Activated CD4-positive, alpha-beta T cell treated with anti-CD3 and anti-CD28 coated beads for 36 hours (primary cell): ENCODE measurements at places on chromosomes 11 and 22. TPM values are rescaled to one million over a fixed set of nuclear protein-coding genes. Genes with fewer than 3 reads are reported as not detected.
A peak's percentile ranks its signal among the peaks of the same experiment; 100 is the strongest.

- H3K36me3 ChIP-seq: peaks cover 7% of the 10 kb centered on the region
- H3K27me3 ChIP-seq: no peaks in the 10 kb centered on the region
- peak overlapping the region; percentile 78 for H3K27ac ChIP-seq
Measured at GRCh38 chr22:35299217-35299672, 449 bp upstream of the TOM1 start.

DNA sequence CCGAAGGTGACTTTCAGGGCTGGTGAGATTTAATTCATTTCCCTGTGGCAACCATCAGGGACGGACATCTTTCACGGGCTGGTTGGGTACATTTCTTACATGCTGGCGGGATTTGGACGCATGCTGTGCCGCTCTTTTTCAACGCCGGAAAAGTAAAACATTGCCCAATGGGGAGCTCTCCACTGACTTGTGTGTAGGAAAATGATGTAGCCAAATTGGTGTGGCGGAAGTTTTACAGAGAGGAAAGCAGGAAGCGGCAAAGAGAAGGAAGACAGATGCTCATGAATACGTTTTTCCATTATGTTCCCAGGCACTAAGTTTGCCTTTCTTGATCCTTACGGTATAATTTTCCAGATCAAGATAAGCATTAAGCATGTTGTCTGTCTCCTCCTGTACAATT lies 375.8 kb downstream of the NTM start:
- peaks cover 10% of the 10 kb centered on the region for H3K27me3 ChIP-seq
- no peaks in the 10 kb centered on the region for H3K36me3 ChIP-seq
- DNase-seq: no peak
- H3K27ac ChIP-seq: no peak overlapping the region
- no peak overlapping the region for H3K4me3 ChIP-seq

DNA sequence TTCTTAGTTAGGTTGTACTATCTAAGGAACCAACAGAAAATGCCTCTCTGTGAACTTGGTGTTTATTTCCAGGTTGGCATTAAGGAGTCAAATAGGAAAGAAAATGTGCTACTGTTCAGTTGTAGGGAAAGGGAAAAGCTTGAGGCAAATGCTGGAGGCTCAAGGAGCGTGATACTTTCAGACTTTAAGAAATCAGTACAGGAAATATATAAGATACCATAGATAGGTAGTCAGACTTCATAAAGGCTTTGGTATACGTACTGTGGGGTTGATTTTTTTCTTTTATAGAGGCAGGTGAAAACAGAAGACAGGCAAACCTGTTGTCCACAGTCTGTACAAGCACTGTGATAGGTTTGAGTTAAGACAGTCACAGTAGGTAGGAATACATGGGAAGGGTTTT lies 30.8 kb downstream of the EP300 start:
- H3K27me3 ChIP-seq: no peaks in the 10 kb centered on the region
- no peak for DNase-seq
- H3K4me1 ChIP-seq: peaks cover 26% of the 10 kb centered on the region
- peaks cover 38% of the 10 kb centered on the region for H3K36me3 ChIP-seq

DNA sequence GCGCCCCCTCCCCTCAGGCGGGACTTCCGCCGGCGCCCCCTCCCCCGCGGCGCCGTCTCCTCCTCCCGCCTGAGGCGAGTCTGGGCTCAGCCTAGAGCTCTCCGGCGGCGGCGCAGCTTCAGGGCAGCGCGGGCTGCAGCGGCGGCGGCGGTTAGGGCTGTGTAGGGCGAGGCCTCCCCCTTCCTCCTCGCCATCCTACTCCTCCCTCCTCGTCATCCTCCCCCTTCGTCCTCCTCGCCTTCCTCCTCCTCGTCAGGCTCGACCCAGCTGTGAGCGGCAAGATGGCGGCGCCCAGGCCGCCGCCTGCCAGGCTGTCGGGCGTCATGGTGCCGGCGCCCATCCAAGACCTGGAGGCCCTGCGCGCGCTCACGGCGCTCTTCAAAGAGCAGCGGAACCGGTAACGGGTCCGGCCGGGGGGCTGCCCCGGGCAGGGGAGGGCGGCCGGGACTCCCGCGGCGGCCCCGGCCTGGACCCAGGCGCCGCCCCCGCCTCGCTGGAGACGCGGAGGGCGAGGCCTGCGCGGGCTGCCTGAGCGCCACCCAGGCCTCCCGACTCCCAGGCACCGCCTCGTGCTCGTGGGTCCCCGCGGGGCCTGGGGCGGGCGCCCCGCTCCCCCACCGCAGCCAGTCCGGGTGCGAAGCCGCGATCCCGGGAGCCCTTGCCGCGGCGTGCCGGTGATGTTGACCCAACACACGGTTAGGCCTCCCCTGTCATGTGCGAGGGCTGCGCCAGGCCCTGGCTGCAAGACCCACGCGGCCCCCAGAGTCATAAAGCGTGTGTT lies at the start of gene ATXN10:
Gene ATXN10 (plus strand): TSS at position 52 of the 781 bp plus-strand sequence. CDS start 230 bp downstream, at position 282.
- DNase-seq: peak; percentile 83
- H3K36me3 ChIP-seq: peaks cover 36% of the 10 kb centered on the region
- peak within 1 kb of the TSS; percentile 87 for H3K27ac ChIP-seq
- peaks cover 33% of the 10 kb centered on the region for H3K4me1 ChIP-seq
- peaks cover 3% of the 10 kb centered on the region for H3K27me3 ChIP-seq

GRCh38 chr11:8267831-8268529 lies 4.3 kb upstream of the LMO1 start:
- H3K27me3 ChIP-seq: peaks cover 65% of the 10 kb centered on the region
- H3K4me3 ChIP-seq: peak overlapping the region; percentile 41
- H3K36me3 ChIP-seq: no peaks in the 10 kb centered on the region

- H3K27me3 ChIP-seq: no peaks in the 10 kb centered on the region
- H3K36me3 ChIP-seq: no peaks in the 10 kb centered on the region
- no peak overlapping the region for H3K27ac ChIP-seq
- no peak for DNase-seq
Measured at GRCh38 chr11:35282221-35282882, 137.0 kb downstream of the SLC1A2 start.

DNA sequence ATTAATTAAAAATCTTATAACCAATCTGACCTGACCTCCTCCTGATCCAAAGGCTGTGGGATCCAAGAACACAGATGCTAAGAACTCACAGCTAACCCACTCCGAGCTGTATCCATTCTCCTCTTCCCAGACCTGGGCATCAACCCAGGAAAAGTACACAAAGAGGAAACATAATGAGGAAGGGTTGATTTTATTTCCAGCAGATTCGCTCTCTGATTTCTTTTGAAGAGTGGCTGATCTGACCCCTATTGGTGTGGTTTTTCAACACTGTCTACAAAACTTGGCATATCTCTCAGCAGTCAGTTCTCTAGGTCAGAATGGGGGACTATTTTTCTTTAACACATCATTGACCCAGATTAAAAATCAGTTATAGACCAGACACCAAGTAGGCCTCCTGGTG lies 201.9 kb upstream of the UBASH3B start:
- no peak overlapping the region for H3K4me3 ChIP-seq
- peaks cover 6% of the 10 kb centered on the region for H3K27me3 ChIP-seq
- DNase-seq: no peak
- no peaks in the 10 kb centered on the region for H3K36me3 ChIP-seq
- no peak overlapping the region for H3K27ac ChIP-seq

GRCh38 chr22:40216041-40216756 lies 38.5 kb downstream of the TNRC6B start:
- peaks cover 7% of the 10 kb centered on the region for H3K36me3 ChIP-seq
- no peaks in the 10 kb centered on the region for H3K27me3 ChIP-seq
- peaks cover 85% of the 10 kb centered on the region for H3K4me1 ChIP-seq
- peak; percentile 52 for DNase-seq
- H3K4me3 ChIP-seq: peak overlapping the region; percentile 39

GRCh38 chr22:40703736-40704135 lies 24.5 kb downstream of the MCHR1 start:
- no peak overlapping the region for H3K4me3 ChIP-seq
- H3K27me3 ChIP-seq: no peaks in the 10 kb centered on the region
- H3K4me1 ChIP-seq: peaks cover 10% of the 10 kb centered on the region
- H3K36me3 ChIP-seq: no peaks in the 10 kb centered on the region
- no peak overlapping the region for H3K27ac ChIP-seq
- DNase-seq: no peak

- H3K4me3 ChIP-seq: no peak overlapping the region
- peaks cover 29% of the 10 kb centered on the region for H3K27me3 ChIP-seq
- no peak for DNase-seq
- H3K4me1 ChIP-seq: peaks cover 8% of the 10 kb centered on the region
Measured at GRCh38 chr11:60762851-60763691, 6.4 kb downstream of the MS4A15 start.

DNA sequence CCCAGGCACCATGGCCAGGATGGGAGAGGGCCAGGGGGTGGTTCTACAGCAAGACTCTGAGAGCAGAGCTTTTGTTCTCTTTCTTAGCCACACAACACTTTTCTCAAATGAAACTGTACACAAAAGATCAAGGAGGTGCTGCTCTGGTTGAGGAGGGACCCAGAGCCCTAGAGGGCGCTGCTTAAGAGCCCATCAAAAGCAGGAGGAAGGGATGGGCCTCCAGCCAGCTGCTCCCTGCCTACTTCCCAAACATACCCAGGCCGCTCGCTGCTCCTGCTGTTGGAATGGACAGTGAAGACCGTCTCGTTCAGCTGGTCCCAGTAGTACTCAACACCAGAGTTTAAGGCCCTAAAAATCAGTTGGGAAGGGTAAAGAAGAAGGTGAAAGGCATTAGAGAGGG lies 18.4 kb upstream of the CHRM4 start:
- peaks cover 10% of the 10 kb centered on the region for H3K4me1 ChIP-seq
- no peak overlapping the region for H3K27ac ChIP-seq
- H3K36me3 ChIP-seq: peaks cover 16% of the 10 kb centered on the region
- H3K27me3 ChIP-seq: no peaks in the 10 kb centered on the region
- no peak overlapping the region for H3K4me3 ChIP-seq
- DNase-seq: no peak

- no peak overlapping the region for H3K4me3 ChIP-seq
- peaks cover 16% of the 10 kb centered on the region for H3K27me3 ChIP-seq
- H3K4me1 ChIP-seq: no peaks in the 10 kb centered on the region
- no peak overlapping the region for H3K27ac ChIP-seq
- no peak for DNase-seq
Measured at GRCh38 chr11:121983901-121984300, 132.1 kb downstream of the BLID start.

DNA sequence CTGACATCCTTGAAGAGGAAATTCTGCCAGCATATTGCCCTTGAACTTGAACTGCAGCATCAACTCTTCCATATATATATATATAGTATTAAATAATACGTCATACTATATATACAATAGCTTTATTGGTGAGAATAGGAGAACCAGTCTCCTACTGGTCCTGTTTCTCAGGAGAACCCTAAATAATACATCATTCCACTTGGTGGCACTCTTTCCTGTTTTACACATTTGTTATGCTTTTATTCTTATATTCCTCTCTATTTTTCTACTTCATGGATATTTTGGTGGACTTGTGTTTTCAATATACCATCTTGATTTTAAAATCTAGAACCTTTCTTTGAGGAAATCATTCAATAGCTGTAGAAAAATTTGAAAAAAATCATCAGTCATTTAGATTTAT lies 193.3 kb downstream of the TRPC6 start:
- no peaks in the 10 kb centered on the region for H3K27me3 ChIP-seq
- H3K36me3 ChIP-seq: no peaks in the 10 kb centered on the region

- peaks cover 2% of the 10 kb centered on the region for H3K4me1 ChIP-seq
- H3K36me3 ChIP-seq: no peaks in the 10 kb centered on the region
- no peaks in the 10 kb centered on the region for H3K27me3 ChIP-seq
- no peak for DNase-seq
- H3K4me3 ChIP-seq: no peak overlapping the region
Measured at GRCh38 chr22:27988704-27989103, 69.6 kb upstream of the PITPNB start.

GRCh38 chr11:109972939-109973338 lies 120.3 kb upstream of the ZC3H12C start:
- H3K4me3 ChIP-seq: no peak overlapping the region
- DNase-seq: no peak
- no peaks in the 10 kb centered on the region for H3K36me3 ChIP-seq
- H3K27ac ChIP-seq: no peak overlapping the region
- H3K4me1 ChIP-seq: peaks cover 14% of the 10 kb centered on the region

- DNase-seq: no peak
- no peak overlapping the region for H3K4me3 ChIP-seq
- no peaks in the 10 kb centered on the region for H3K36me3 ChIP-seq
- H3K27ac ChIP-seq: no peak overlapping the region
- peaks cover 4% of the 10 kb centered on the region for H3K4me1 ChIP-seq
- H3K27me3 ChIP-seq: peaks cover 6% of the 10 kb centered on the region
Measured at GRCh38 chr11:74450318-74450717, 17.0 kb downstream of the KCNE3 start.

GRCh38 chr11:117879516-117880480 lies 3.3 kb upstream of the FXYD6 start:
- peaks cover 17% of the 10 kb centered on the region for H3K4me1 ChIP-seq
- no peak overlapping the region for H3K4me3 ChIP-seq
- no peak for DNase-seq
- peaks cover 37% of the 10 kb centered on the region for H3K27me3 ChIP-seq

- peak overlapping the region; percentile 52 for H3K4me3 ChIP-seq
- H3K4me1 ChIP-seq: peaks cover 22% of the 10 kb centered on the region
- no peak overlapping the region for H3K27ac ChIP-seq
- H3K36me3 ChIP-seq: no peaks in the 10 kb centered on the region
- DNase-seq: peak; percentile 93
- peaks cover 29% of the 10 kb centered on the region for H3K27me3 ChIP-seq
Measured at GRCh38 chr11:2268729-2269600, 1.4 kb downstream of the ASCL2 start.

GRCh38 chr22:22954656-22955055 lies 67.0 kb downstream of the IGLL5 start:
- DNase-seq: peak; percentile 74
- peaks cover 3% of the 10 kb centered on the region for H3K4me1 ChIP-seq
- no peak overlapping the region for H3K27ac ChIP-seq
- H3K36me3 ChIP-seq: no peaks in the 10 kb centered on the region
- H3K4me3 ChIP-seq: no peak overlapping the region

GRCh38 chr11:126079621-126080124 lies 17.0 kb upstream of the CDON start:
- H3K4me3 ChIP-seq: no peak overlapping the region
- peaks cover 18% of the 10 kb centered on the region for H3K4me1 ChIP-seq
- no peaks in the 10 kb centered on the region for H3K27me3 ChIP-seq
- H3K27ac ChIP-seq: no peak overlapping the region

- H3K4me3 ChIP-seq: no peak overlapping the region
- no peak for DNase-seq
- H3K4me1 ChIP-seq: no peaks in the 10 kb centered on the region
- no peaks in the 10 kb centered on the region for H3K36me3 ChIP-seq
- peaks cover 2% of the 10 kb centered on the region for H3K27me3 ChIP-seq
Measured at GRCh38 chr11:19891022-19891421, 178.4 kb downstream of the NAV2 start.

- peaks cover 6% of the 10 kb centered on the region for H3K36me3 ChIP-seq
- peaks cover 77% of the 10 kb centered on the region for H3K4me1 ChIP-seq
- H3K4me3 ChIP-seq: peak overlapping the region; percentile 46
- H3K27ac ChIP-seq: peak overlapping the region; percentile 80
Measured at GRCh38 chr11:122690384-122690783, 34.9 kb downstream of the UBASH3B start.

CCDC87 gene
- total RNA-seq: 0.14 TPM

MYO18B gene
- total RNA-seq: 0.58 TPM

NRXN2 gene
- total RNA-seq: 0.39 TPM

OR51A7 gene
- total RNA-seq: not detected

CD248 gene
- total RNA-seq: 0.26 TPM

GPHA2 gene
- total RNA-seq: not detected

PAMR1 gene
- not detected for total RNA-seq

WBP2NL gene
- total RNA-seq: 0.30 TPM

SPINDOC gene
- 26.2 TPM for total RNA-seq

GALNT18 gene
- 8.8 TPM for total RNA-seq

MRPL23 gene
- 137 TPM for total RNA-seq

TMEM86A gene
- total RNA-seq: 0.26 TPM

SMC1B gene
- 0.62 TPM for total RNA-seq

CARNS1 gene
- 1.5 TPM for total RNA-seq

ZP1 gene
- not detected for total RNA-seq
